Omental fat pad (tissue), 4 donors: ENCODE measurements at places on chromosomes 6 and 20.

- DNase-seq: no peak
Measured at GRCh38 chr6:39801456-39802251, 9.5 kb downstream of the DAAM2 start.

DNA sequence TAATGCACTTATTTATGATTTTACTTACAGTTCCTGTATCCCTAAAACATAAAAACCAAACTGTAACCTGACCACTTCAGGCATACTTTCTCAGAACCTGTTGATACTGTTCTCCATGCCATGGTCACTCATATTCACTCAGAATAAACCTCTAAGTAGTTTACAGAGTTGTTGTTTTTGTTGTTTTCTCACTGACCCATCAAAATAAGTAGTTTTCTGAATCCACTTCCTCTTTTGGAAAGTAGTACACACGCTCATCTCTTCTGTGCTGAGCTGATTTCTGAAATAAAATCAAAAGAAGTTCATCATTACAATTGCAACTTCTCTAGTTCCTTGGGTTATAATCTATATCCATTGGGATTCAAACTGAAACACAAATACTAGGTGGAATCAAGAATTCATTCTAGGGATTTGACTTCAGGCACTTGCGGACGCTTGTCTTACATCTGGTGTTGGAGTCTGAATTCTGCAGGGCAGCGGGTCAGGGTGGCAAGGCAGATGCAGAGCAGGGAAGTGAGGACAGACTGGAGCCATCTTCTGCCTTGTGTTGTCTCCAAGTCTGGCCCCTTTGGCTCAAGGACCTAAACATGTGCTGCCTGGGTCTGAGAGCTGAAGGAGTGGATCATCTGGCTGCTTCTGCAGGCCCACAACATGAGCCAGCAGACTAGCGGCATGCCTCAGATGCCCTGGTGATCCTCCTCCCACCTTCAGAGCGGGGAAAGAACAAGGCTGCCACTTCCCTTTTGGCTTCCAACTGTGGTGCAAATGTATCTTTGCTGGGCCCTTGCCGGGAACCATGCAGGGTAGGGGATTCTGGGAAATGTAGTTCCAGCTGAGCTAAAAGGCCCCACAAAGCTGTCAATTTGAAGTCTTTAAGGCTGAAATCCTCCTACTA lies 167.9 kb upstream of the MYLIP start:
- no peak for DNase-seq

DNA sequence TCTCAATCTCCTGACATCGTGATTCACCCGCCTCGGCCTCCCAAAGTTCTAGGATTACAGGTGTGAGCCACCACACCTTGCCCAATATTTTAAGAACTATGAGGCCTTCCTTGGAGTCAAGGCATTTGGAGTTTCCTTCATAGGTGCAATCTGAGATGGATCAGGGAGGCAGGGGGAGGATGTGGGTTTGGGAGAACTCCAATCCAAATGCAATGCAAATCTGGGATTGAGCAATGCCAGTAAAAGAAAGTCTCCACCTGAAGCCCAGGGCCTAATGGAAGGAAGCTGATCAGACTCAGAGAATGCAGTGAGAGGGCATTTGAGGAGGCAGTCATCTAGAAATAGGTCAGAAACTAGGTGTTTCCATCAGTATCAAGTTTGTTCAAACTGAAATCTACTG lies 21.2 kb downstream of the RSPH3 start:
- no peak for DNase-seq

DNA sequence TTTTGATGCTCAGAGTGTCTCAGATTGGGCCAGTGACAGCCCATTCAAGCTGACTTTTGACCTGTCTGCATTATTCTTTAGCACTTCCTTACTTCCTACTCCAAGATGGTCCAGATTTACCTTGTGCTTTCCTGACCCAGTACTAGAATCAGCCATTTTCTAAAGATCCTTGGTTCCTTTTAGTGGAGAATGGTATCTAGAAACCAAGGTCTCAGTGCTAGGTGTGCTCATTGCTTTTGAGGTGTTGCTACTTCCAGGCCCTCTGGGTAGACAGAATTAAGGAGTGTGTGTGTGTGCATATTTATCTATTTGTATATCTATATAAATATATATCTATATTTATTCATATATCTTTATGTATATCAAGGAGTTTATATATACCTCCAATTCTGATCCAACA lies 67.3 kb upstream of the UTRN start:
- DNase-seq: no peak

DNA sequence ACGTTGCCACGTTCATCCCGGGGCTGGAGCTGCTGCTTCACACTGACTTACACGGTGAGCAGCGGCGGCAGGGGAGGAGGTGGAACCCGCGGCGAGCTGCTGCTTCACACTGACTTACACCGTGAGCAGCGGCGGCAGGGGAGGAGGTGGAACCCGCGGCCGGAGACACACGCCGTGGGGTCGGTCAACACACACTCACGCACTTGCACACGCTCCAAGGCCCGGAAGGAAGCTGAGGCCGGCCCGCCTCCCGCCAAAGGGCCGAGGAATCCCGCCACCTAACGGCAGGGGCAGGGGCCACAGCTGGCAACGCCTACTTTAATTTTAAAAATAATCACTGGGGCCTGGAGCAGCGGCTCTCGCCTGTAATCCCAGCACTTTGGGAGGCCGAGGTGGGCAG lies 94.4 kb upstream of the FOXC1 start:
- DNase-seq: no peak

DNA sequence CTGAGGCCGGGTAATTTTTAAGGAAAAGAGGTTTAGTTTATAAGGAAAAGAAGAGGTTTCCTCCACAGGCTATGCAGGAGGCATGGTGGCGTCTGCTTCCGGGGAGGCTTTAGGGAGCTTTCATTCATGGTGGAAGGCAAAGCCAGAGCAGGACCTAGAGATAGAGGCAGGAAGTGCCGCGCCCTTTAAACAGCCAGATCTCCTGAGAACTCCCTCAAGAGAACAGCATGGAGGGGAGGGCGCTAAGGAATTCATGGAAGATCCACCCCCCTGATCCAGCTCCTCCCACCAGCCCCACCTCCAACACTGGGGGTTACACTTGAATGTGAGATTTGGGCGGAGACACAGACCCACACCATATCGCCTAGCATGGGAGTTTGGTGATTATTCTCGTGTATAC lies 13.9 kb upstream of the DACT2 start:
- DNase-seq: no peak

DNA sequence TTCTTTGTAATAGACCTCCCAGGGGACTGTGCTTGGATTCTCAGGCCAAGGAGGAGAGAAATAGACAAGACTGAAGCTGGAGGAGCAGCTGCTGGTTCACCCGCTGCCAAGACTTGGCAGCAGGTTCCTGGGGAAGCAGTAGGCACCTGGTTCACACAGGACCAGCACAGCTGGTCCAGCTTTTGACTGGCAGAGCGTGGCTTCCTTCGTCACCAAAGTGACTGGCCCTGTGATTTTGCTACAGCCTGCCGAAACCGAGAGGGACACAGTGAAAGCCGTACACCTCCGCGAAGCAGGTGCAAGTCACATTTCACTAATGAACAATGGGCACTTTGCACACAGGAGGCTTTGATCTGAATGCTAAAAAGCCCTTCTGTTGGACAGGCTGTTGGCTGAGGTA lies 199.0 kb downstream of the RNF144B start:
- no peak for DNase-seq

DNA sequence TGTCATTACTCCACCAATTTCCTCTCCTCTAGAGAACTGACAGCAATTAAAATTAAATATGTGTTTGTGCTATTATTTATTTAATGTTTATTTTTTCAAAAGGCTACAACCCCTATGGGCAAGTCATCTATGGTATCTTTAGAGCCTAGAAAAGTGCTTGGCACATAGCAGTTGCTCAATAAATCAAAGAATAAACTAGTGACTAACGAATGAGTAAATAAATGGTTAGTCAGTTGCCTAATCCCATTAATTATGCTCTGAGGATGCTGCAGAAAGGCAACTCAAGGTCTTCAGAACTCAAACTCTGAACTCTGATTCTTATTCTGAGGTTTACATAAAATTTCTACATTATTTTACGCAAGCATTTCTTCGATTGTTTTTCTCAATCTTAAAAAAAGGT lies 193.0 kb upstream of the TSHZ2 start:
- DNase-seq: no peak

DNA sequence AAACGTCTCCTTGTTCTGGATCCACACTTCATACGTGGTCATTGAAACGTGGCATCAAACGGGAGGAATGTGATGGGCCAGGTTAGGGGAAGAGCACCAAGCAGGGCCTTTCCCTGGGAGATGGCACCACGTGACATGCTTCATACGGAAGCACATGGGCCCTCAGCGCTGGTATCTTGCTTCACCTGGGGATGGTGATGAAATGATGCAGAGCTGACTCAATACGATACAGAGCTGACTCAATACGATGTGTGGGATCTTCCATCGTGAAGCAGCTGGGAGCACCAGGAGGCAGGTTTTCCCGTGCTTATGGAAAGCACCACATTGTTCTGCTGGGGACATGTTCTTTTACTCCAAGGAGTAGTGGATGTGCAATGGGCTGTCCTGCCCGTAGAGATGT lies 22.5 kb upstream of the TAGAP start:
- DNase-seq: no peak

- DNase-seq: no peak
Measured at GRCh38 chr6:149065658-149066556, 251.6 kb upstream of the TAB2 start.

GRCh38 chr20:61760321-61760720 lies 305.4 kb downstream of the TAF4 start:
- DNase-seq: no peak

GRCh38 chr6:466564-466963 lies 75.0 kb downstream of the IRF4 start:
- DNase-seq: no peak

DNA sequence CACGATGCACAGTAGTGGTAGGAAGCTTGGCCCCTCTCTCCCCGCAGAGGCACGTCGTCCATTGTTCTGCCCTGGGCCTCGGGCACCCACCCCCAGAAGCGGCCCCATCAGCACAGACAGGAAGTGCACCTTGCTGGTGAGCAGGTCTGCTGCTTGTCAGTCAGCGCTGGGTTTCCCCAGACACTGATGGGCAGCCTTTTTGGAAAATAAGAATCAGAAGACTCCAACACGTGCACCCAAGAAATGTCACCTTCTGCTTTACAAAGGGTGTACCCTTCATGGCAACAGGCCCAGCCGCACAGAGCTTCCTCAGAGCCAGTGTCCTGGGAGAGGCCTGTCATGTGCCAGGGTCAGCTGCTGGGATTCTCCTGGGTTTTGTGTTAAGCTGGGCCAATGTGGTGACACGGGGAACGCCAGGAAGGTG lies 34.7 kb upstream of the IRF4 start:
- DNase-seq: no peak

- DNase-seq: no peak
Measured at GRCh38 chr6:106501960-106502371, 127.3 kb downstream of the RTN4IP1 start.

- no peak for DNase-seq
Measured at GRCh38 chr6:159934181-159934580, 34.7 kb upstream of the IGF2R start.

DNA sequence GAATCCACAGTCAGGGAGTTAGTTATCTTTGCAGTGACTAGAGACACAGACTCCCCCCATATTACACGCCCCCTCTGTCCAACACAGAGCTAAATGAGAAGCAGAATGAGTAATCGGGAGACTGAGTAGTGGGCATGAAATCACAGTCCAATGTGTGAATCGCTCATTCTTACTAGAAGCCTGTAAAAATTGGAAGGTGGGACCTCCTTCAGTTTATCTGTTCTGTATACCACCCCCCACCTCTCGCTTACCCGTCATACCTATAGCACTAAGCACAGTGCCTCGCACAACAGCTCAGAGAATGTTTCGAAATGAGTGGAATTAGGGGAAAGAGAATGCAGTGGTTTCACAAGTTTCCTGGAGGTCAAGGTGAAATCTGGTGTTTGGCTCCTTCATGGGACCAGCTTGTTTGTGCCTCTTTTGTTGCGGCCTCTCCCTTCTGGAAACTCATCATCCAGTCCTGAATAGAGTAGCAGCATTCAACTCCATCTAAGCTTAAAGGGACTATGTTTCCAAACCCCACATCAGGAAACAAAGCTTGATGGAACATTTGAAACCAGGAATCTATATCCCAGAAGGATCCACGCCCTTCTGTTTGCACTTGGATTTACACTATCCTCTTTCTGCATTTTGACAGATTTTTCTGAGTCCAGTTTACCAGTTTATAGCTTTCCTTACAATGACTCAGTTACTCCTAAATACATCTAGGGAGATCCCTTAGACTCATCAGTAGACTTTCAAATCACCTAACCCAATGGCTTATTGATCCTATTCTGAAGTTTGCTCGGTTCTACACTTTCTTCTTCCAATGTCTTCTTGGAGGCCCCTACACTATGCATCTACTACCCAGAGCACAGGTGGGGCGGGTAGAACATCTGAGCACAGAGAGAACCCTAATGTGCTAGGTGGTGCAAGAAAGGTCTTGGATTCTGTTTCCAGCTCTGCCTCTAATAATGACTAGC lies 59.2 kb upstream of the PIM1 start:
- no peak for DNase-seq

GRCh38 chr6:107329063-107329860 lies 130.1 kb downstream of the PDSS2 start:
- no peak for DNase-seq

GRCh38 chr6:25774120-25774715 lies 19.7 kb downstream of the SLC17A4 start:
- no peak for DNase-seq

- no peak for DNase-seq
Measured at GRCh38 chr6:134074151-134075055, 22.0 kb upstream of the SLC2A12 start.

DNA sequence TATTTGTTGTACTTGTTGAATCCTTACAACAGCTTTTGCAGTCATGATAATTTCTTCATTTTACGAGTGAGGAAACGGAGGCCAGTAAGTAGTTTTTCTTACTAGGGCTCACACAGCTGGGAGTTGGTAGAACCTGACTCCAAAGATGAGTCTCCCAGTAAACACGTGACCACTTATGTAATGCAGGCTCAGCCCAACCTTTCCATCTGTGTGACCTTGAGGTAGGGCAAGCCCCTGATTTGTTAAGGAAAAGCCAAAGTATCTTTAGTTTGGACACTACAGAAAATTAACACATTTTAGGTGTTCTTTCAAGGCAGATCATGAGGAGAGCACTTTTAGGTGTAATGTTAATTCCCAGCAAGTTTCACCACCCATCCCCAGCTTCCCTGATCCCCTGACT lies 111.3 kb downstream of the LRRC1 start:
- DNase-seq: no peak

DNA sequence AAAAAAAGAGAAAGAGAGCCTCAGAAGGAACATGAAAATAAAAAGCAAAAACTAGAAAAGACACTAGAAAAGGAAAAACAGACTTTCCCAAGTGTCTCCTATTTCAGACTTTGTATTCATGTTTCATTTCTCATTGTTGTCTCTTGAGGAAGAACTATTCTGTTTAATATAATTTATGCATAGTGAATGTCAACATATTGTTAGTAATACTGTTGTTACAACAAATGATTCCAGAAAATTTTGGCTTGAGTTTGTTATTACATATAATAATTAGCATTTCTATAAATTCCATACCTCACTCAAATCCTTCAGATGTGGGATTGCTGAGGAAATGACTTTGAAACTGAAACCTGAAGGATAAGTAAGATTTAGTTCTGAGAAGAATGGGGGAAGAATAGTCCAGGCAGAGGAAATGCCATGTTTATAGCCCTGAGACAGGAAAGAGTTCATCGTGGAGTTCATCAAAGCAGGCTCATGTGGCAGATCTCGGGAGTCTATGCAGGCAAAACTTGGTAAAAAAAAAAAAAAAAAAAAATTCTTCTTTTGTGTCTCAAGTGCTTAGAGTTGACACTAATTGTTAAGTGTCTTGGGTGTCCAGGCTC lies 53.1 kb upstream of the EIF2S2 start:
- DNase-seq: no peak
